Brain (organoid and tissue), 16 donors: ENCODE measurements at places on chromosomes 4 and X.

DNA sequence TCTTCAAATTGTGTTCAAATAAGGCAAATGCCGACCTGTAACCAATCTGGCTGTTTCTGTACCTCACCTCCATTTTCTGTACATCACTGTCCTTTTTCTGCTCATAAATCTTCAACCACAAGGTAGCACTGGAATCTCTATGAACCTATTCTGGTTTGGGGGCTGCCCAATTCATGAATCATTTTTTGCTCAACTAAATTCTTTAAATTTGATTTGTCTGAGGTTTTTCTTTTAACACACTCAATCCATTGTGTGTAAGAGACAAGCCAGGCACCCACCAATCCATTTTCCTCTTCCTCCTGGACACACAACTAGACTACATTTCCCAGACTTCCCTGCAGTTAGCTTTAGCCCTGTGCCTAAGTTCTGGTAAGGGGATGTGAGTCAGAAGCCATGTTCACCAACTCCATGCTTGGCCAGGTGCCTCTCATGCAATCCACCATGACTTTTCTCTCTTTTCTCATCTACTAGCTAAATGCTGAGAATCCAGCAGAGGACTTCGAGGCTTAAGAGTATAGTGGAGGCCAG, 193.2 kb upstream of the KLF3 start:
- no peak for DNase-seq

GRCh38 chr4:24775032-24775605, 20.3 kb upstream of the SOD3 start:
- no peak for DNase-seq

GRCh38 chrX:32280489-32280888, 930.9 kb downstream of the DMD start:
- DNase-seq, result peak; percentile 82

- DNase-seq, result peak; percentile 43
Observed at GRCh38 chrX:68647156-68647957, at the start of gene STARD8. STARD8 (plus strand) TSS chrX:68647666; CDS start chrX:68647883, 217 bp downstream.

DNA sequence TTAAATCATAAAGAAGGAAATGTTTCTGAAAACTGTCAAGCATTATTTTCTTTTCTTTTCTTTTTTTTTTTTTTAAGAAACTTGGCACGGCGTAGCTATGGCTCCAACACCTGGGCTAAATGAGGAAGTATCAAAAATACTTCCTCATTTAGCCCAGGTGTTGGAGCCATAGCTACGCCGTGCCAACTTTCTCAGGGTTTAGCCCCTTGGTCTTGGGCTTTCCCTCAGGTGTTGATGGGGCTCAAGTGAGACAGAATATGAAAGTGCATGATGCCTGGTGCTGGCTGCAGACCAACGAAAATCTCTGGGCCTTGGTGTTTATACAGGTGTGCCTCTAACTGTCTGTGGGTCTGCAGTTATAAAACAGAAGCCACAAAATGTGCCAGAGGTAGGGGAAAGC, 132.7 kb downstream of the ARHGAP24 start:
- DNase-seq, result no peak

DNA sequence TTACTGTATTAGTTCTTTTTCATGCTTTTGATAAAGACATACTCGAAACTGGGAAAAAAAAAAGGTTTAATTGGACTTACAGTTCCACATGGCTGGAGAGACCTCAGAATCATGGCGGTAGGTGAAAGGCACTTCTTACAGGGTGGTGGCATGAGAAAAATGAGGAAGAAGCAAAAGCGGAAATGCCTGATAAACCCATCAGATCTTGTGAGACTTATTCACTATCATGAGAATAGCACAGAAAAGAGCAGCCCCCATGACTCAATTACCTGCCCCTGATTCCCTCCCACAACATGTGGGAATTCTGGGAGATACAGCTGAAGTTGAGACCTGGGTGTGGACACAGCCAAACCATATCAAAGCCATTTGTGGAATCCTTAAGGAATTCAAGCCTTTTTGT, 1238.9 kb downstream of the ADGRL3 start:
- no peak for DNase-seq

- DNase-seq, result peak; percentile 76
Observed at GRCh38 chr4:184142121-184143000, 75.3 kb downstream of the ENPP6 start.

- no peak for DNase-seq
Observed at GRCh38 chrX:129843209-129843458, 552 bp downstream of the ZDHHC9 start.

DNA sequence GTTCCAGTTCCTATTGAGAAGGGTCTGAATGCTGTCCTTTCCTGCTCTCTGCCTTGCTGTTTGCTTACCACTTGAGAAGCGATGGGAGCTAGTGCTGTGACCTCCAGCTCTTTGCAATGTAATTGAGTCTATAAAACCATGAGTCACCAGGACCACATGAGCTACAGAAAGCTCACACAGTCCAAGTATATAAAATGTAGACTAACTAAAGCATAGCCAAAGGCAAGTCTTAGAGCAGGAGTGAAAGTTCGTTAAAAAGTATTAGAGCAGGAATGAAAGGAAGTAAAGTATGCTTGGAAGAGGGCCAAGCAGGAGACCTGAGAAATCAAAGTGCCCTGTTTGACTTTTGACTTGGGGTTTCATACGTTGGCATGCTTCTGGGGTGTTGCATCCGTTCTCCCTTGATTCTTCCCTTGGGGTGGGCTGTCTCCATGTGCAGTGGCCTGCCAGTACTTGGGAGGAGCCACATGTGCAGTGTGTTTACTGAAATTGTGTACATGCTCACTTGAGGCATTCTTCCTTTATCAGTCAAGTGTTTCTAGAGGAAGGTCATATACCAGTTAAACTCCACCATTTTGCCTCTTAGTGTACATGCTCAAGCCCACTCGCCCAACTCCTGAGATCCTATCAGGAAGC, 71.3 kb upstream of the KIT start:
- no peak for DNase-seq
